Mesothelial cell of epicardium (in vitro differentiated cells): ENCODE measurements at places on chromosomes 3 and 15.
A peak's percentile ranks its signal among the peaks of the same experiment; 100 is the strongest.

DNA sequence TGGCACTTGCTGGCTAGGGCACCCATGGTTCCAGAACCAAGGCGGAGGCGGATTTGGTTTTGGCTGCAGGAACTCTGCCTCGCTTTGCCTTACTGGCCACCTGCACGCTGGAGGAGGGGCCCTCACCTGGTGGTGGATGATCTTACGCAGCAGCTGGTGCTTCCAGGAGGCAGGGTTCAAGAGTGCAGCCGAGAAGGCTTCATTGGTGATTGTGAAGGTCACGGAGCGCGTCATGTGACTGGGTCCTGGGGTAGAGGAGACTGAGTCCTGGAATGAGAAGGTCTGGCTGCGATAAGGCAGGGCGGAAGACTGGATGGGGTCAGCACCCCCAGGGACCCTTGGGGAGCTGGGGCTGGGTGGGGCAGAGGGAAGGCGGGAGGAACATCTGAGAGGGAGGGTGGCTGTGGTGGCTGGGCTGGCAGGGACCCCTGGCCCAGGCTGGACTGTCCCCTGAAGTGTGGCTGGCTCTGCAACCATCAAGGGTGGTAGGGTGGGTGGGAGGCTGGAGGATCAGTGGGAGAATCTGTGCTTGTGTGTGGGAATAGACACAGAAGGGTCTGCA is 25.8 kb upstream of the GOLGA6C start:
- peak; percentile 12 for DNase-seq

DNA sequence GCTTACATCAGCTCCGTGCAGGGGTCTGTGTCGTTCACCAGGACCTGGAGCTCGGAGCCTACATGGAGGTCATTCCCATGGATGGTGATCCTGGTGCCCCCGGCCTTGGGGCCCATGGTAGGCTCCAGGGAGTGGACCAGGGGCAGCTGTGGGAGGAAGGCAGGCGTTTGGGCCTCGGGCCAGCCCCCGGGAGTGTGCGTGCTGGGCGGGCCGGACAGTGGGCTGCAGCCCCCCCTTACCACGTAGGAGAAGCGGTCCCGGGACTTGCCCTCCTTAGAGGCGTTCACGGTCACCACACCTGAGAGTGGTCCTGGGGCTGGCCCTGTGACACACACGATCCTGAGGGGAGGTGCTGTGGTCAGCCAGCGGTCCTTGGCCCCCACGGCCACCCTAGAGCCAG is 29.6 kb downstream of the H1-8 start:
- DNase-seq = no peak

DNA sequence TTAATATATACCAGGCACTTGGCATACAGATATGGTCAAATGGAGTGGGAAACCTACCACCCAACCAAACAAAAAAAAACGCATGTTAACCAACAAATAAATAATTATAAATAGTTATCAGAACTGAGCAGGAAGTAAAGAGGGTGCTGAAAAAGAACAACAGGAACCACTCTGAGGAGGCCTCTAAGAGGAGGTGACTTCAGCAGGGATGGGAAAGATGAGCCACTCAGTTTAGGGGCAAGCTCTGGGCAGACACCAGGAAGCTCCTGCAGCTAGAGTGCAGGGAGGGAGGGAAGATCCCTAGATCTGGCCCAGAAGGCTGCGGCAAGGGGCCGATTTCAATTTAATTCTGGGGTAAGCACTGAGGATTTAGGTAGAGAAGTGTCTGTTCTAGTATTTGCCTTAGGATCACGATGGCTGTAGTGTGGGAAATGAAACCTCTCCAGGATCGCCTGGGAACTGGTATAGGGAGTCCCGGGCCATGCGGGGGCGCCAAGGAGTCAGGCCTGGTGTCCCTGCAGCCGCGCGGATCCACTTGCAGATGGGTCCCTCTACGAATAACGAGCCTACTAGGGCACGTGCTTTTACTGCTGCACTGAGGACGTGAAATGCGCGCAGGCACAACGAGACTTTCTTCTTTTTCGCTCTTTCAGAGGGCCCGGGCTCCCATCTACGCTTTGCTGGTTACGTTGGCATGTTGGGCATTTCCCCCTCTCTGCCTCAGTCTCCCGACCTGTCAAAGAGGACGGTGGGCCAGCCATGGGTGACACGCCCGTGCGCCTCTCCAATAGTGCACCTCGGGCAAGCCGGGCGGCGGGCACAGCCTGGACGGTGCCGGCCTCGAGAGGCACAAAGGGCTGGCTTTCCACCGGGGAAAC is 1.5 kb upstream of the LIMD1 start:
- peak; percentile 78 for DNase-seq

- DNase-seq = no peak
Observed at GRCh38 chr15:58232281-58233065, 94.3 kb downstream of the AQP9 start.

DNA sequence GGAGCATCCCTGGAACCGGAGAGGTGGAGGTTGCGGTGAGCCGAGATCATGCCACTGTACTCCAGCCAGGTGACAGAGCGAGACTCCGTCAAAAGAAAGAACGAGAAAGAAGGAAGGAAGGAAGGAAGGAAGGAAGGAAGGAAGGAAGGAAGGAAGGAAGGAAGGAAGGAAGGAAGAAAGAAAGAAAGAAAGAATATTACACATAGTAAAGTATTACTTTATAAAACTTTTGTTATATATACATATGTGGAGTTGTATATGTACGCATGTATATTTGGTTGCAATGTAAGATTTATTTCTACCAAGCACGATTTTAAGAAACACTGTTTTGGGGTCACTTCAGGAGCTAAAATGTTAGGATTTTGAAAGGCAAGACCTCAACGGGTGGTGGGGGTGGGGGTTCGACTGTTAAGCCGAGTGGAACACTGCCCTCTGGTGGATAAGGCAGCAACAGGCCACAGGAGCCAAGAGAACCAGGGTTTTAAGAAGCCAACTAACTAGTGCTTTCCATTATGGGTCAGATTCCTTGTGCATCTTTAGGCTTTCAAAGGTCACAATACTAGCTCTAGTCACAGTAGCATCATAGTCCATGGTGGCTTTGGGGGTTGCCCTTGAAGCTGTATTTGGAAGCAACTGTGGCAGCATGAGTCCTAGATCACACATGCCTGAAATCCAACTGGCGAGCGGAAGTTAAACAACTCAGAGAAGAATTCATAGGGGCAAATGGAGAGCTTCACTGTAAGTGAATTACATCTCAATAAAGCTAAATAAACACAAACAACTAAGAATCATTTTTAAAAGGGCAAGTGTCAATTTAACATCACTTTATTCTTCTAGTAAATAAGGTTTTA is 22.5 kb downstream of the GLB1 start:
- DNase-seq = peak; percentile 59

DNA sequence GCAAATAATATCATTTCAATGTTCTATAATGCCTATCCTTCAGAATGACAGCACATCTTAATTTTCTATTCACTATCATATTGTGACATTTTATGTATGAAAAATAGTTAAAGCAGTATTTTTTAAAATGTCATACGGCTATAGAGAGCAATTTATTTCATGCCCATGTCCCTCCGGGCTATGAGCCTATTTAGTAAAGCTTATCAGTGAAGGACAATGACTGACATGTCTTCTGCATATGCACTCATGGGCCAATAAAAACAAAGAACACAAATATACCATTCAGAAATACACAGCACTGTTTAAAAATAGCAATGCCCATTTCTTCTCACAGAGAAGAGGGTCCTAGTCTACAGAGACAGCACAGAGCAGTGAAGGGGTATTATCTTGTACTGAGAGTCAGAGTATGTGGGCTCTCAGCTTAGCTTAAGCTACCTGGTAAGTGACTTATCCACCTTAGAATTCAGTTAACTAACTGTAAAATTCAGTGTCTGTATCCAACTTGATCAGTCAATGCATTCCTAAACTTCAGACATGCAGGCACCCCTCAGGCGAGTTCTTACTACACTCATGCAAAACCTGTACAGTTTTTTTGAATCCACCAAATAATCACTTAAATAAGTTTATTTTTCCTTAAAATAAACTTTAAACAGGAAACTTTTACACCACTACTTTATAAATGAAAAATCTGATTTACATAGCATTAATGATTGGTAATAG is 9.0 kb downstream of the GOLIM4 start:
- DNase-seq = no peak

DNA sequence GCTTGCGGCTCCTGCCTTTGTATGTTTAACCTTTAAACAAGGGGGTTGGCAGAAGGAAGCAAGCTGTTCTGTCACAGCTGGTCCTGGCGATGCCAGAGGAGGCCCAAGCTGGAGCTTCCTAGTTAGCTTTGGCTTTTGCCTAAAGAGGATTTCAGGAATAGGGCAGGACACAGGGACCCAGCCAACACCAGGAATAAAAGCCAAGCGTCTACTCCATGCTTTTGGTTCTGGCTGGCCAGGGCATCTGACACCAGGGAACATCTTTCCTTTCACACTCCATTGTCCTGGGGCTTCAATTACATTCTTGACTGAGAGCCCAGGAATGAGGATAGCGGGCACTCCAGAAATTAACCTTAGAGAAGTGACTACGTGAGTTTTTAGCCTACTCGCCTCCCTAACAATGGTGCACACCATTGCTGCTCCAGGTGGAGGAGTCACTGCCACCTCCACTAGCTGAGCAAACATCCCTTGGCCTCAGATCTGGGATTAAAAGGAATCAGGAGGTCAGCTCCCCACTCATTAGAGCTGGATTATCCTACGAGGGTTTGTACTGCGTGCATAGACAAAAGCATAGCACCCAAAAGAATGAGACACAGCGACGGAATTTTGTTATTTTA is 38.2 kb downstream of the TPM1 start:
- DNase-seq = no peak

DNA sequence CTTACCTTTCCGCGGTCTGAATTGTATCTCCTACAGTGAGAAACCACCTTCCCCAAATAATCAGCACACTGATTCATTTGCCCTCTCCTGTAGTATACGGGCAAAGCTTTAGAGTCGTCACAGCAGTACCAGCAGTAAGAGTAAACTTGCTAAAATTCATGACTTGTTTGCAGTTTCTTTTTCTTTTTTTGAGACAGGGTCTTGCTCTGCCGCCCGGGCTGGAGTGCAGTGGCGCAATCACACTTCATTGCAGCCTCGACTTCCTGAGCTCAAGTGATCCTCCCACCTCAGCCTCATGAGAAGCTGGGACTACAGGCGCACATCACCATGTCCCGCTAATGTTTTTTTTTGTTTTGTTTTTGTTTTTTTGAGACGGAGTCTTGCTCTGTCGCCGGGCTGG is 11.9 kb downstream of the SCAMP5 start:
- DNase-seq = no peak

- no peak for DNase-seq
Observed at GRCh38 chr3:13051066-13051465, 22.2 kb downstream of the IQSEC1 start.

- no peak for DNase-seq
Observed at GRCh38 chr3:74021449-74021848, 396.7 kb upstream of the PDZRN3 start.

DNA sequence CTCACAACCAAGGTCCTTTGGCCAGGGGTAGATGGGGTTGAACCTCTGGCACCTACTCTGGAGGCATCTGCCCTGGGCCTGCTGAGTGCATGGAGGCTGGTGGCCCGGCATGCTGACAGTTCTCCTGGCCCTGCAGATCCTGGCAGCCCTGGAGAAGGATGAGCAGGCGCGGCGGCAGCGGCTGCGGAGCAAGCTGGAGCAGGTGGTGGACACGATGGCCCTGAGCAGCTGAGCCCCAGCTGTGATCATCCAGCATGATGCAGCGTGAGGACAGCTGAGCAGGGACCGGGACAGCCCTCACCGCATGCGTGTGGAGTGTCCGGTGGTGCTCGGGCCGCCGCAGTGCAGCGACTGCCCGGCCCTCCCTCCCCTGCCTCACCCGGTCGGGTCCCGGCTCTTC is 50.9 kb downstream of the PLXNA1 start:
- DNase-seq = no peak

GRCh38 chr3:31707286-31707685 is 174.6 kb downstream of the STT3B start:
- no peak for DNase-seq

- DNase-seq = no peak
Observed at GRCh38 chr15:62503451-62503850, 338.4 kb upstream of the C2CD4B start.

DNA sequence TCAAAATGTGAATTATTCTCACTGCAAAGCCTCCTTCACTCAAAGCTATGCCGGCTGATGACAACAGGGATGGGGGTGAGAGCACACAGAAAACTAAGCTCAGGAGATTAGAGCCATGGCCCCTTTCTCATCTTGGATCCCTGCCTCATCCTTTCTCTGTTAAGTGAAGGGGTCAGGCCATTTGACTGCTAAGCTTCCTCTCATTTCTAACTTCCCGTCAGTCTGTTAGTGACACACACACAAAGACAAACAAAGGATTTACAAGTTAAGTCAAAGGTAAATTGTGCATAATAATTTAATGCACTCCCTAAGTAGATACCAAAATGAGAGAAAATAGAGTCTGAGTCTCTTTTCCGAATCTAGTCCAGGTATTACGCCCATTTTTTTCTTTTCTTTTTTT is 1.2 kb downstream of the SS18L2 start:
- DNase-seq = no peak

DNA sequence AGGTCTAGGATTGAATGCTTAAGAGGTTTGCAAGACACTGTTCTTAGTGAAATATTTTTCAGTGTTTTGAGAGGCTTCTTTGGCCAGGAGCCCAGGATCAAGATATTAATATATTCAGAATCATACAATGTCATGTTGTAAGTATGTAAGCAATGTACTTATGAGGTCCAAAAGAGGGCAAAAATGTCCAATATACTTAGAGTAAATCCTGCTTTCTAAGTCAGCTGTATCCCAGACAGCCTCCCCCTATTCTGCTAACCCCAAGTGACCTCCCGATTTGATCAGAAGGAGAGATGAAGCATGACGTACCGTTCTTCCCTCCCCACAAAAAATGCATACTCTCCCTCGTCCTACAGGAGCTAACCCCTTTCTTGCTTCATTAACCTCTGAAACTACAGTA is 70.9 kb downstream of the CHAC1 start:
- DNase-seq = no peak

GRCh38 chr15:101325263-101326025 is 30.4 kb upstream of the SNRPA1 start:
- DNase-seq = no peak

DNA sequence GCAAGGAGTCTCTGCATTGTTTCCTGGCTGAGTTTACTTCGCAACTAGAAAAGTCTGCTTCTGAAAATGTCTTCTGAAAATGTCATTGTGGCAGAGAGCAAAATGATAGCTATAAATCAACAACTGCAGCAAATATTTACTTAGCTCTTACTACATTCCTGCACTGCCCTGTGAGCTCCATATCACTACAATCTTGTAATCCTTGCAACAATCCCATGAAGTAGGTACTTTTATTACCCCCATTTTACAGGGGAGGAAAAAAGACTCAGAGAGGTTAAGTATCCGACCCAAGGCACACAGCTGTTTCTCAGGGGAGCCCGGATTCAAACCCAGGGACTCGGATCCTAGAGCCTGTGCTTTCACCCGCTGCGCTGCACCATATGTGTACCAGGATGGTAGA is 34.2 kb upstream of the SPTBN5 start:
- no peak for DNase-seq

DNA sequence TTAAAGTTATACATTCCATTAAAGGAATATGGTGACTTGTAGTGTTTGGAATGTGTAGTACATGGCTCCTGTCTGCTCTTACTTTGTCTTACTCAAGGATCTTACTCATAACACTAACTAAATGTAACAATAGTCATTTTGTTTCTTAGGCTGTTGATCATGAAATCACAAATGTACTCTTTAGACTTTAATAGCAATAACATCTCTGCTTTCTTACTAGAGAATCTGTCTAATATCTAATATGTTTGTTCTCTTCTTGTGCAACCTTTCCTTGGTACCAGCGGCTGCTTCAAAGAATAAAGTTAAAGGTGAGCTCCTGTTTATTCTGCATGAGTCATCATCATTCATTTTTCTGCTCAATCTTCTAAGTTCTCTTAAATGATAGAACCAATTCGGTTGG is 767.5 kb downstream of the CADM2 start:
- DNase-seq = no peak

- no peak for DNase-seq
Observed at GRCh38 chr15:77181305-77182074, 110.6 kb upstream of the TSPAN3 start.
